ENCODE measurements at places on chromosomes 4 and X. TPM values are rescaled to one million over a fixed set of nuclear protein-coding genes. Genes with fewer than 3 reads are reported as not detected.

RASL11B gene
- polyA plus RNA-seq = 41.2 TPM

DNA sequence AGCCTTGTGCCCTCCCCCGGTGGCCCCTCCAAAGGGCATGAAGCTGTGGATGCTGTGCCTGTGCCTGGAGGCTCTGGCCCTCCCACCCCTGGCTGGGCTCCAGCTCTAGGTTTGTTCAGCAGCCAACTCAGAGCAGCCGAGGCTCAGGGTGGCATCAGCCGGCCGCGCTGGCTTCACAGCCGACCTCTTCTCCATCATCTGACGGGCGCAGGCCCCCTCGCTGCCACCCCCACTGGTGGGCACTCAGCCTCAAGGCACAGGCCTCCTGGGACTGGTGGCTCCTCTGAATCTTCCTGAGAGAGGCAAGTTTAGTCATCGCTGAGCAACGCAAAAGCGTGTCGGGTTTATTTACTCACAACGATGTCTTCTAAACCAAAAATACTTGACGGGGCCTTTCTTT, 46.0 kb downstream of the PCGF3 start:
- no peak for DNase-seq

ERVMER34-1 gene
- polyA plus RNA-seq = 4.5 TPM

DNA sequence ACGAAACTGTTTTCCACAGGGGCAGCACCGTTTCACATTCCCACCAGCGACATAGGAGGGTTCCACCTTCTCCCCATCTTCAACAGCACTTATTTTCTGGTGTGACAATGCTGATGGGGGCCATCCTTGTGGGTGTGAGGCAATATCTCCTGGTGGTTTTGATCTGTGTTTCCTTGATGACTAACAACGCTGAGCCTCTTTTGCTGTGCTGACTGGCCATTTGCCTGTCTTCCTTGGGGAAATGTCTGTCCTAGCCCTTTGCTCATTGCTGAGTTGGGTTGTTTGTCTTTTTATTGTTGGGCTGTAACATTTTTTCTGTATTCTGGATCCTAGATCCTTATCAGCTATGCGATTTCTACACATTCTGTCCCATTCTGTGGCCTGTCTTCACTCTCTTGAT, 33.7 kb downstream of the ATP2B3 start:
- DNase-seq = no peak

DNA sequence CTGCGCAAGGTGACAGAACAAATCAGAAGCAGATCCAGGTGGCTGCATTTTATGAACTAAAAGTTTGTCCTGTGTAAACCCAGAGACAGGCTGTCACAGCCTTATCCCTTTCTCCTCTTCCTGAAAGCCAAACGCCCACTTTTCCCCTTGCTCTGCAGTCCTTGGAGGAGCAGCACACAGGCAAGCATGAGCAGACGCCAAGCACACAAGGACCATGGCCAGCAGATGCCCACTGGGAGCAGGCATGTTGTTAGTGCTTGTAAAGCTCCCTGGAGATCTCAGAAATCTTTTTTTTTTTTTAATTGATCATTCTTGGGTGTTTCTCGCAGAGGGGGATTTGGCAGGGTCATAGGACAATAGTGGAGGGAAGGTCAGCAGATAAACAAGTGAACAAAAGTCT, 11.5 kb upstream of the HOPX start:
- no peak for DNase-seq

DNA sequence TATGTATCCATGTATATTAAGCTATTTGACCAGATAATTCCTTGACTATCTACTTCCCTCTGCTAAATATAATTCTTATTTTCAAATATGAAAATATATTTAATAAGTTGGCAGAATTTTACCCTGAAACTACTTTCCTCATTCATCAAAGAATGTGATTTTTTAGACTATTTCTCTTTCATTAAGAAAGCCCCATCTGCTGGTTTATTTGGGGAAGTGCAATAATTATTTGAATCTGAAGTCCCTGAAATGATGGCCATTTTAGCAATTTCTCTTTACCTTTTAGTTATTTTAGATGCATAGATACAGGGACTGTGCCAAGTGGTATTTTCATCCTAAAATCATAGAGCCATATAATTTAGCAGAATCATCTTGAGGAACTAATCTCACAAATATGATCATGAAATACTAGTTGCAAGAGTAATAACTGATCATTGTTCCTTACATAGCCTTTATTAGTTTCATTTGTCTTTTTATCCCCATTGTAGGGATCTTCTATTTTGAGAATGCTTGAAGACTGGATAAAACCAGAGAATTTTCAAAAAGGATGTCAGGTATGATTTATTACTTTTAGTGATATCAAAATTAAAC, 39.0 kb downstream of the ENPEP start:
- peak; percentile 20 for DNase-seq

- no peak for DNase-seq
Observed at GRCh38 chr4:127629371-127629770, 3.4 kb upstream of the INTU start.

DNA sequence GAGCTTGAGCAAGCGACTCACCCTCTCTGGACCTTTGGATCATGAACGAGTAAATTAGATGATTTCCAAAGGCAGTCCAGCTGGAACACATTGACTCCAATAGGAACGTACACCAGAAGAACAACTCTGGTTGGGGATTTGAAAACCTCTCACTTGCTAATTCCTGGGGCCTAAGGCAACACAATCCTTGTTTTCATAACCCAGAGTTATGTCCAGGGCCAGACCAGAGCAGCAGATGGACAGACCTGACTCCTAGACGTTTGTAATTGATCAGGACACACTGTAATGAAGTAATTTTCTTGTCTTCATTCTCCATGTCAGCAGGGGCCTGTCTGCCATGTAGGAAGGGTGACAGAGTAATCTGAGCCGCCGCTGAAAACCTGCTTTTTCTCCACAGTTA, 283.9 kb downstream of the IDS start:
- no peak for DNase-seq

- DNase-seq = no peak
Observed at GRCh38 chr4:54678826-54679225, 21.1 kb downstream of the KIT start.

MAGEC2 gene
- not detected for polyA plus RNA-seq

DNA sequence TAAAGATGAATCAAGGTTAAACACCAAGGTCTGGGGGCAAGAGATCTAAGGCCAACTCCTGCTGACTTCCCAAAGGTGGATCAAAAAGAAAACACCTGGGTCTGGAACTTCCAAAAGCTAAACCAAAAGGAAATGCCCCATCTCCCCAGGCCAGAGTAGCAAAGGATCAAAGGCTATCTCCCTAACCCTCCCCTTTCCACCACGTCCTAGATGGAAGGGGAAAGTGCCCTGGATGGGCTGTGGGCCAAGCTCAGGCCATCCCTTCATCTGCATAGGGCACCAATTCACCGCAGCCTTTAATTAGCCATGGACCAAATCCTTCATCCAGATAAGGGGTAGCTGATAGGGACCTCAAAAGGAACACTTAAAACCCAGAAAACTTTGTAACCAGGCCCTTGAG, 100.2 kb downstream of the WDFY3 start:
- no peak for DNase-seq

NLGN3 gene
- 4.3 TPM for polyA plus RNA-seq

- DNase-seq = no peak
Observed at GRCh38 chrX:47751670-47752069, 85.0 kb upstream of the ZNF81 start.

DNA sequence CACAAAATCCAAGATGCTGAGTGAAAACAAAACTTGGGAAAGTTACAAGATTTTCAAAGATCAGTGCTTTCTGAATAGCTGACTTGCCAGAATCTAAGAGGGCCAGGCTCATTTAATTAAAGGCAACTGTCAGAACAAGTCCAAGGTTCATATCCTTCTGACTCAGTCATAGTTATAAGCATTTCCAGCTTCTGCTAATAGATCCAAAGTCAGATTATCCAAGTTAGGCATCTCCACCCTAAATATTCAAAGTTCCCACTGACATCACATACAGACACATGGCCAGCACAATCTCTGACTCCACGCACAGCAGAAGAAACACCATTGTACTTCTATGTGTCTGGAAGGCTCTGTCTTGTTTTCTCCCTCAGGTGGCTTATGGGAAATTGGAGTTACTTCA, 41.8 kb downstream of the GASK1B start:
- no peak for DNase-seq

CT83 gene
- not detected for polyA plus RNA-seq

RAB33A gene
- polyA plus RNA-seq = 0.59 TPM

DNA sequence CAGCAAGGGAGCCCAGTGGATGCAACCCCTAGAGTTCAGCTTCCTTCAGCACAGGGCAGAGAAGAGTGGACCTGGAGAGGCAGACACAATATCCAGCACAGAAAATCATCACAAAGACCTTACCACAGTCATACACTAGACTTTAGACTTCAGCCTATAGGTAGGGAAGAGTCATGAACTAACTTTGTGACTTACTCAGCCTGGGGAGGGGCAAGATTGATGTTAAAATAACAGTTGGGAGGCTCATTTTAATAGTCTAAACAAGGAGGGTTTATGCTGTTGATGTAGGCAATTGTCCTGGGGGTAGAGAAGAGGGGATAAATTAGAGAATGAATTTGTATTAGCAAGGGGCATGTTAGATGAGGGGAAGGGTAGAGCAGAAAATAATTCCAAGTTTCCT, 124.2 kb downstream of the SOWAHB start:
- DNase-seq = no peak

CDKL2 gene
- polyA plus RNA-seq = 10.5 TPM

- no peak for DNase-seq
Observed at GRCh38 chr4:110085131-110085530, 113.3 kb downstream of the ELOVL6 start.

- DNase-seq = peak; percentile 19
Observed at GRCh38 chr4:111631215-111631999, 513.8 kb upstream of the FAM241A start.

DNA sequence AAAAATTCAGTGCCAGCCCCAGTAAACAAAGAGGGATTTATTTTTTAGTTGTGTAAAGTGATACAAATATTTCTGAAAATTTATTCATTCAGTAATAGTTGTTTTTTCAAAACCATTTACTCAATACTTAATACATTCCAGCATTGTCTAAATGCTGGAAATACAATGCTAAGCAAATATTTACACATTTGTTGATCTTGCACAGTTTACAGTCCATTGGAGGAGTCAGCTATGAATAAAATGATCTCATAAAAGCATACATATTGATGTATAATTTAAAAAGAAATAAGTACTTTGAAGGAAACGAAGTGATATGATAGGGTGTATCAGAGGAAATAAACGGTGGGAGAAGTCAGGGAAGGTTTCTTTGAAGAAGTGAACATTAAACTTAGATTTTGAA, 1942.1 kb upstream of the ADGRL3 start:
- DNase-seq = no peak

GALNTL6 gene
- polyA plus RNA-seq = 0.70 TPM

GRCh38 chr4:181224852-181225251, 1018.4 kb upstream of the TENM3 start:
- DNase-seq = no peak

DNA sequence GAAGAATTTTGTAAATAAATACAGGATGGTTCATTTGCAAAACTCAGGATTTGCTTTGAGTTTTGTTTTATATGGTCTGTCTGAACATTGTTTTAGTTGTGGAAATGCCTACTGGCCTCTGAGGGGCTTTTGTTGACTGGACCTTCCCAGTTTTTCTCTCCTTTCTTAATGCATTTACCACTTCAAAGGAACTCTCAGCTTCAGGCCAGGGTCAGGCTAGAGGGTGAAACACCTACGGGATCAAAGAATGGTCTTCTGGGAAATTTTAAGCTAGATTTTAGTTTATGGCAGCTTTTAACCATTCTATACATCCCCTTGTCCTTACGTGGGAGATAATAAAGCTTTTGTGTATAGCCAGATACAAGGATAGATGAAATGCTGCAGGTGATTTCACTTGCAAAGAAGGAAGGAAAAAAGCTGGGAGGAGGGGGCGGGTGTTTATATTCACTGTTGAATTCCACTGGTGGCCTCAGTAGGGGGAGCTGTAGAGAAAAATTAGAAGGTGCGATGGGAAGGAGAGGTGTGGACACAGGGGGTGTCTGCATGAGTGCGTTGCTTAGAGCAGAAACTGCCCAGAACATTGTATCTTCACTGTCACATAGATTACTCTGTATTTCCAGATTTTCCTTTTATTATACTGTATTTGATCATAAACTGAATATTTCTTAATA, 151.8 kb downstream of the TSPAN5 start:
- no peak for DNase-seq

DNA sequence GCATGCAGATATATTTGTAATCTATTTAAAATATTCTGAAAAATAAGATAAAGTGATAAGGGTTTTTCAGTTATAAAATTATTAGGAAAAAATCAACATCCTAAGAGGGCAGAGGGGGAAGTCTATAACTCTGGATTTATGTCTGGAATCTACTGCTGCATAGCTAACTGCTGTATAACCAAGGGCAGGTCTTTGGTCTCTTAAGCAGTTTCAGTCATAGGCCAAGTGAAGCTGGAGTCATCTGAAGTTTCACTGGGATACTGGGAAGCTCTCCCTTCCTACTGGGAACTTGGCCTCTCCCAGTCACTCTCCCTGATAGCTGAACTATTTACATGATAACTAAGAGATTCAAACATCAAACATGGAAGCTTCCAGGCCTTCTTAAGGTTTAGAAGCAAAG, 1409.9 kb upstream of the PCDH7 start:
- DNase-seq = no peak

MTCP1 gene
- 17.9 TPM for polyA plus RNA-seq

DNA sequence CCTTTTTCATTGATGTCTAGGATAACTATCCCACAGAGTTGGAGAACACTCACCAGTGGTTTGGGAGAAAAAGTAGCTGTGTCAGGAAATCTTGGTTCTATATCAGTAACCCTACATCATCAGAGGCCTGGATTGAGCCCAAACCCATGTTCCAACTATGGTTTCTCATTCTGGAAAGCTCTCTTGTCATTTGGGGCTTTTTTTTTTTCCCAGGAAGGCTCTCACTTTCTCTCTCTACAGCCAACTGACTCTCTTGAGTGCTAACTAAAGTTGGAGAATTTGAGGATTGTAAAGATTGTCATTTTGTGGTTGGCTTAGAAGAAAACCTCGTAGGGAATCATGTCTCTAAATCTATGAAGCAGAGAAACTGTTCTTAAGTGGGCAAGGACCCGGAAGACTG, 228.2 kb upstream of the DIPK2B start:
- no peak for DNase-seq

DNA sequence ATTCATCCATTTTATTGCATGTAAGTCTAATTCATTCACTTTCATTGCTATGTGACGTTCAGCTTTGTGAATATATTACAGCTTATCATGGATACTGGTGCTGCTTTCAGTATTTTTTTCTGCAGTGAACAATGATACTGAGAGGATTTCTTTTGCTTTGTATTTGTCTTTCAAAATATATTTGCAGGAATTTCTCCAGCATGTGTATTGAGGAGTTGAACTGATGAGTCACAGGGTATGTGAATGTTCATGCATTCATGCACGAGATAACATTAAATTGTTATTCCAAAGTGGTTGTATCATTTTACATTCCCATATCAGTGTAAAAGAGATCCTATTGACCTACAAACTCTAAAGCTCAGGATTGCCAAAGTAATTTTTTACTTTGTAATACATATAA, 283.8 kb upstream of the ARSJ start:
- DNase-seq = no peak

RXFP1 gene
- 0.18 TPM for polyA plus RNA-seq

TECRL gene
- polyA plus RNA-seq = not detected
